NCI-H446 (cell line): ENCODE measurements at places on chromosomes 4 and X.

DNA sequence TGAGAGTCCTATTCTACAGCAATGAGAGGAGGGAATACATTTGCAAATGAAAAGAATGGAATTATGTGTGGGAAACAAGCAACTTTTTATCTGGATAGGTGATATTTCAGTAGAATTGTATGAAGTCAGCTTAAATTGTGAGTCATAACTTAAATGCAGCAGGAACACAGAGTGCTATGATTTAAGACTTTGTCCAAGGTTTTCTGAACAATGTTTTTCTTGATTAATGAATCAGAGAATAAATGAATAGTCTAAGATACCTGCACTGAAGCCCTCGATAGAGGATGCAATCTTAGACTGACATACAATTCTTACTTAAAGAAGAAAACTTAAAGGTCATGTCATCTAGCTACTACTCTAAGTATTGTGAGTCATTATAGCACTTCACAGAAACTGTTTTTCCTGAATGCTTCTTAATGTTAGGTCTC, 8.0 kb downstream of the ARHGEF38 start:
- DNase-seq, result no peak

DNA sequence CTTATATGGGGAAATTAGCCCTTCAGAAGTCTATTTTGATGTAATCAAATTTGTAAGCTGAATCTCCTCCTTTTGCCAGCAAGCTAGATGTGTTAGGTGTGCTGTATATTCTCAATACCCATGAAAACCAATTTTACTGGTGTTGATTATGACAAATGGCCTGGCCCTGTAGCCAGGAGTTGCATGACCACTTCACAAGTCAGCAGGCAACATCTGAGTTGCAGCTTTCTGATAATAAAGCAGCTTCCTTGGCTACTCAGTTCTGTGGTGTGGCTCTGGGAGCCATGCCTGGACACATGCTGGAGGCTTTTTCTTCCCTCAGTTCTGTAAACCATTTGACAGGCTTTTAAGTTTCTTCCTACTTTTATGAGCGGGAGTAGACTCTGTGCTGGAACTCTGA, 154.1 kb upstream of the CXCL13 start:
- DNase-seq, result no peak

GRCh38 chr4:5887361-5888221, 5.3 kb downstream of the CRMP1 start:
- no peak for DNase-seq

- no peak for DNase-seq
Observed at GRCh38 chrX:6021316-6022091, 207.2 kb downstream of the NLGN4X start.

GRCh38 chrX:124975456-124975855, 344.2 kb upstream of the TEX13C start:
- no peak for DNase-seq

DNA sequence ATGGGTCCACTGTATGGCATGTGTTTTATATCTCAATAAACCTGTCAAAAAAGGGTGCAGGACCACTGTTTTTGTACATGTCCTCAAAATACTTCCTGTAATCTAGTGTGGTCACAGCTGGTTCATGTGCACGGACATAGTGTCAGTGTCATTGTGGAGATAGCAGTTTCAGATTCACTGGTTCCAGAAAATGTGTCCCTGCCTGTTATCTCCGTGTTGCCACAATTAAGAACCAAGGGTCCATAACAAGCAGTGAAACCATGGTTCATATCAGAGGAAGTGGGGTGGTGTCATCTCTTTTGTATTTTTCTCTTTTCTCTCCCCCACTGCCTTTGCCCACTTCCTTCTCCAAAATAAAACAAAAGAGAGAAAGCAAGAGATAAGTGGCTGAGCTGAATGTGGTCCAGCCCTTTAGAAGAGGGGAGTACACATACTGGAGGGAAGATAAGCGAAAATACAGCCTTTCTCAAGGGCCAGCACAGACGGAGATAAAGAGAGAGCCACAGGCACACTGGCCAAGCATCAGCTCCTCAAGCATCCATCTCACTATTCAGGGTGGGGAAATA, 51.2 kb downstream of the TBL1X start:
- DNase-seq, result no peak

DNA sequence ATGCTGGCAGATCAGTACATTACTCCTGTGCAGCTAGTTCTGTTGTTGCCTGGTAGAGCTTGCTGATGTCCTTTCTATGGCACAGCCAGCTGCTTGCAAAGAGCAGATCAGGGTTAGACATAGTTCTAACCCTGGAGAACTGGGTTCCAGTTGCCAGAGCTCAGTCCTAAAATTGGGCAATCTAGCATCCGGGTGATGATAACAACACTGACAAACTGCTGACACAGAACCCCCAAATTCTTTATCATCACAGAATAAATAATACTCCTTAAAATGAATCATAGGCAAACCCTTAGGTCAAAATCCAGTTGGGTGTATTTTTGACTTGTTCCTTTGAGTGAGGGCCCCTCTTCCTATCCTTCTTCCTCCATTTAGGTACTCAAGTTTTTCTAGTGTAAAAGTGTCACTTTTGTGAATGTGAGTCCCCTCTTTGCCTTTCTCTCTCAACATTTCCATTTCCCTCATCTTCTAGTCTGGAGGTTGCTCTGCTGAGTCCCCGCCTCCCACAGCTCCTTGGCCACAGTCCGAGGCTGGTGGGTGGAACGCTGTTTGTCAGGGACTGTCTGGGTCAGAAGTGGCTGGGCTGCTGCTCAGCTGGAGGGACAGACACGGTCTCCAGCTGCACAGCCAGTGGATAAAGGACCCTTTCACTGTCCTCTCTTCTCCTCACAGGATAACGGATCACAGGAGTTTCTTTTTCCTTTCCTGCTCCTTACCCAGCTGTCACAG, 93.6 kb upstream of the RASGEF1B start:
- DNase-seq, result no peak

- DNase-seq, result no peak
Observed at GRCh38 chr4:88605736-88606135, 13.5 kb downstream of the HERC3 start.

DNA sequence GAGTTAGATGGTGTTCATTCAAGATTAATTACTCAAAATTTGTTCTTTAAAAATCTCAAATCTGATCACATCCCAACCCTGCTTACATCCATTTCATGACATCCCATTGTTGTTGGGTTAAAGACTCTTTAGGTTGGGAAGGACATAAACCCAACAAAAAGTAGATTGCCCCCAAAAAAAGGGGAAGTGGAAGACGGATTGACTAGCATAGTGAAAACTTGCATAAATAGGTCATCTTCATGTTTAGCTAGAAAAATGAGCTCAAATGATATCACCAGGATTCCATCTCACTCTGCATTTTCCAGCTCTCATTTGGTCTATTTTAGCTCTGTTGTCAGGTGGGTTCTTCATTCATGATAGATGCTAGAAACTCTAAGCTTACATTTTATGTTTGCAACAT, 18.5 kb upstream of the TET2 start:
- DNase-seq, result no peak

- no peak for DNase-seq
Observed at GRCh38 chr4:26076000-26076587, 162.1 kb downstream of the SMIM20 start.

- DNase-seq, result no peak
Observed at GRCh38 chrX:38718311-38718710, 82.9 kb upstream of the MID1IP1 start.

- no peak for DNase-seq
Observed at GRCh38 chr4:37482236-37482913, 203.8 kb downstream of the RELL1 start.

GRCh38 chrX:68703846-68704245, 56.4 kb downstream of the STARD8 start:
- DNase-seq, result no peak

DNA sequence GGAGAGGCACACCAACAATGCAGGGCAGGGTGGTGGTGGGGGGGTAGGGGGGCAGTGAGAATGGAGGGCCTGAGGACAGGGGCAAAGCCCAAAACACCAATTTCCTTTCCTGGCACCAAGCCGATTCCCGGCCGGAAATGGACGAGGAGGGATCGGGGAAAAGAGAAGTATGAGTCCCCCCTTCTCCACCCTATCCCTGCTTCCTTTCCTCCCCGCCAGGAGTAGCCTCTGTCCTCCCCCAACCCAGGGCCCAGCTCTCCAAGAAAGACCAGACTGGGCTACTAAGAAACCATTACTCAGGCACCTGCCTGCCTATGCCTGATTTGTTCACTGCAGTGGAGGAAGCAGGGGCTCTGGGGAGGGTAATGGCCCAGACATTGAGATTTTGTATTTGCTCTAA, 402 bp downstream of the CCDC120 start:
- DNase-seq, result no peak

DNA sequence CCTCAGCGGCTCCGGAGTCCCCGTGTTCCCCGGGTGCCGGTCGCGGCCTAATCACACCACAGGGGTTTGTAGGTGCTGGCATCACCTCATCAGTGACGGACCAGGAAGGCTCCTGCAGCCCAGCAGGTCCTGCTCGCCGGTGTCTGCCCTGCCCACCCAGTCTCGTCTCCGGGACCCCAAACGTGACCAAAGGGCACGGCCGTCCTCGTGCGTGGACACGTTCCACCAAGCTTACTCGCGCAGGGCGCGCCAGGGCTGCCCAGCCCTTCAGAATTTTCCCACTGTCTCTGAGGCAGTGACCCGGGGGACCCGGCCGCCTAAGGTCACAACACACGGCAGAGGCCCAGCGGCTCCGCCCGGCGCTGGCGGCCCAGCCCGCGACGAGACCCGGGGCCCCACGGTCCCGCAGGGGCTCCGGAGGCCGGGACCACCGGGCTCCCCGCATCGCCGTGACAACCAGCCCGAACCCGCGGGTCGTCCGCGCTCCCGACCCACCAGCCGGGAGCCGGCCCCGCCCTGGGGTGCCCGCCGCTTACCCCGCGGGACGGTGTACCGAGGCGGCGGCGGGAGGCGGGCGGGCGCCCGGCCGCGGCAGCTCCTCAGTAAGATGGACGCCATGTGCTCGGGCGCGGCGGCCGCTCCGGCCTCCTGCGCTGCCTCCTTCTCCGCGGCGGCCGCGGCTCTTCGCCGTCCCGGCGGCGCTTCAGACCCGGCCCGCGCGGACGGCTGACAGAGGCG, 454 bp downstream of the LETM1 start:
- DNase-seq, result no peak

DNA sequence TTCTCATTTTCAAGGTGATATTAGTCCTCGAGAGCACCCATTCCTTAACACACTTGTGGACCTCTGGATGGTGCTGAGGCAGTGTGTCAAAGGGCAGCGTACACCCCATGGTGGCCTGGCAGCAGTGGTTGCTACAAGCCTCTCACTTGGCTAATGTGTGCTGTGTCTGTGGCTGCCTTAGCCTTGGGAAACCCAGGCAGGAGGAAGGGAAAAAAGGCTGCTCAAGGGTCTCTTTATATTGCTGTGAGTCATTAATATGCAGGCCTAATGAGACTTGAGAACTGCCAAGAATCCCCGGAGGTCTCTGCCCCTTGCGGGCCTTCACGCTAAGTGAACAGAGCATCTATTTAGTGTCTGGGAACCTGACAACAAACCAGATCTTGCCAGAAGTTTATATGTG, 7.0 kb downstream of the PCDH10 start:
- no peak for DNase-seq

DNA sequence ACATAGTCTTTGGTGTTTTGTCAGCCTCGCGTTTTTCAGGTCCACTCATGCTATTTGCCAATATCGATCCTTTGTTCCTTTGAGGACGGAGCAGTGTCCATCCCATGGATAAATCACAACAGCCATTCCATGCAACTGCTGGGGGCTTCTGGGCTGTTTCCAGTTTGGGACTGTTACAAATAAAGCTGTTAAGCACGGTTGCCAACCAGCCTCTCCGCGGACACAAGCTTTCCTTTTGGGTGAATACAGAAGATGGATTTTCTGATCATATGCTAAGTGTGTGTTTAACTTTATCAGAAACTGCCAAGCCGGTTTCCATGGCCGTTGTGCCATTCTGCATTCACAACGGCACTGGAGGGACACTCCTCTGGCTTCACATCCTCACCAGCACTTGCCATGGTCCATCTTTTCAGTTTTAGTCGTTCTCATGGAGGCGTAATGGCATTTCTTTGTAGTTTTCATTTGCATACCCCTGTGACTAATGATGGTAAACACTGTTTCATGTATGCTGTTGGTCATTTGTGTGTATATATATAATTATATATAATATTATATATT, 67.8 kb downstream of the ABLIM2 start:
- no peak for DNase-seq

DNA sequence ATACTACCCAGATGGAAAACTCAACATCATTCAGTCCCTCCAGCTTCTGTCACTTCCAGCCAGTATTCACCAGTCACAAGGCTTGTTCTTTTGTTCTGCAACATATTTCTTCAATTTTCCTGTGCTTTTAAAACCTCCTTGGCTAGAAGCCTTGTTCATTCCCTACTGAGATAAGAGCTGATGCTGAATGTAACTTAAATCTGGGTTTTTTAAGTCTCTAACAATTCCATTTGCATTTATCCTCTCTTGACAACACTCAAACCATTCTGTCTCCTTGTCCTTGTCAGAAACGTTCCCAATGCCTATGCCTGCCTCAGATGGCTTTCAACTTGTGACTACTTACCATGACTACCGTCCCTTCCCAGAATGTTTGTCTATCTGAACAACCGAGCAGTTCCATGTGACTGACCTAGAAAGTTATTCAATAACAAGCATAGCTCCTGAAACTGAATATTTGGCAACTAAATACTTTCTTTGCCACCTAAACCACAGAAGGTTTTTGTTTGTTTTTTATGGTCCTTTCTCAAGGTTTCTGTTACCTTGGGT, 682.9 kb upstream of the GALNTL6 start:
- DNase-seq, result no peak

GRCh38 chr4:20384456-20384855, 132.8 kb downstream of the SLIT2 start:
- DNase-seq, result no peak

- DNase-seq, result no peak
Observed at GRCh38 chr4:1499465-1499864, 93.2 kb upstream of the NKX1-1 start.

GRCh38 chr4:24468071-24468470, 116.3 kb downstream of the DHX15 start:
- no peak for DNase-seq

DNA sequence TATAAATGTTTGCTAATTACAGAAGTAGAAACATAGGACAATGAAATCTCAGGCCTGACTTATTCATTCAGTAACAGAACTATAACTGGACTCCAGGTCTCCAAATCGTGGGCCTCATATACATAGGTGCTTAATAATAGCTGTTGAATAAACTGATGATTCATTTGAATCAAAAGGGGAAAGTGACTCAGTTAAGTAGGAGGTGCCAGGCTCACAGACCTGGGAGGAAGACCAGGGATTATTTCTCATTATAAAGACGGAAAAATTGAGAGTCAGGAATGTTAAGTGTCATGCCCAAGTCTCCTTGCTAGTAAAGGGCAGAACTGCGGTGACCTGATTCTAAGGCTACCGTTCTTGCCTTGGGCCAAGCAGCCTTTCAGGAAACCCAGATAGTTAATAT, 131.5 kb downstream of the HS3ST1 start:
- no peak for DNase-seq

GRCh38 chr4:62460329-62460728, 1260.2 kb downstream of the ADGRL3 start:
- DNase-seq, result no peak

GRCh38 chr4:1246901-1247863, 1.7 kb downstream of the CTBP1 start:
- no peak for DNase-seq
